ENCODE measurements at places on chromosomes 2 and 18.

DNA sequence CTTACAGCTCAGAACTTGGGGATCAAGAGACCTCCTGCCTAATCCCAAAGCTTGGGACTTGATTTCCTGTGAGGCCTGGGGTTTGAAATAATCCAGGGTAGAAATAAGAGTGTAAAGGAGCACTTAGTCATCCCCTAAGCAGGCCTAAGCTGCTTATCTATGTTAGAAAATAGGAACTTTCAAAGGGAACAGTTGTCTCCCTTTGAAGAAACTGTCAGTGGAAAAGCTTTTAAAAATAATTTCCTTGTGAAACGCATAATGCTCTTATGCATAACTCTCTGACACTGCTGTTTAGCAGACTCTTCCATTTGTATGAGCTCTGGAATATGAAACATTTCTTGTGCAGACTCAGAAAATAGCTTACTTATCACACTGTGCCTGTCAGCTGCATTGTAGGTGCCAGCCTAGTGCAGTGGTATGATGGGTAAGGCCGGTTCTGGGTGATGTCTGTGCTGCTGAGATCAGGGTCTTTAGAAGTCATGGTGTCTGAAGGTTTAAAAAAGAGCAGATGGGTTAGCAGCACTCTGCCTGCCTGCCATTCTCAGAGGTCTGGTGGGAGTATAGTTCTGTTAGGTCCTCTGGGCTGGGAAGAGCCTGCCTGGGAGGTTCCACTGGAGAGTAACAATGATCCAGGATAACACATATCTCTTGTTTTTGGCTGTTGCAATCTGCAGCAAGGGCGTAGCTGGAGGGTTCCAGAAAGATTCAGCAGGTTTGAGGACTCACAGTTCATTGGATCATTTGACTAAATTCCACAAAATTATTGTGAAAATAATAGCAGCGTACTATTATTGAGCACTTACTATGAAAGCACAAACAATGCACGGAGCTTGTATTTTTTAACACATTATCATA is 283.2 kb upstream of the MEX3C start:
- DNase-seq, result no peak

GRCh38 chr18:54675076-54675475 is 84.0 kb downstream of the DYNAP start:
- no peak for DNase-seq

- DNase-seq, result no peak
Measured at GRCh38 chr2:119426801-119427395, 4.8 kb upstream of the TMEM37 start.

DNA sequence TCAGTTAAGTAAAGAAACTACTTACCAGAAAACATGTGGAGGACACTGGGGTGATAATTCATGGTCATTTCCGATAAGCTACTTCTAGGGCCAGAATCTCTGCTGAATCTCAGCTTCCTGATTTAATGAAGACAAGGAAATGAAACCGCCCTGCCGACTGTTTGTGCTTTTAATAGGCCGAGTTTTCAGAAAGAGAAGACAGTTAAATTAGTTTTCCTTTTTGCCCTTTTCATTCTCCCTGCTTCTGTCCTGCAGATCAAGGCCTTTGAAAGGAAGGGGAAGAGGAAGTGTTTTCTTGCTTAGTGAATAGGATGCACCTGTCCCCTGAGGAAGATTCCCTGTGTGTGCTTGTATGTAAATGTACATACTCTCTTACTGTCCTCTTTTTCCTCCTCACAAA is 126.6 kb downstream of the SH3RF3 start:
- no peak for DNase-seq
